Stimulated activated CD4-positive, alpha-beta T cell treated with anti-CD3 and anti-CD28 coated beads, Interleukin-1b, Interleukin-23, amount 100 ng/mL, for 24 hours (primary cell): ENCODE measurements at places on chromosomes 3 and 15.

DNA sequence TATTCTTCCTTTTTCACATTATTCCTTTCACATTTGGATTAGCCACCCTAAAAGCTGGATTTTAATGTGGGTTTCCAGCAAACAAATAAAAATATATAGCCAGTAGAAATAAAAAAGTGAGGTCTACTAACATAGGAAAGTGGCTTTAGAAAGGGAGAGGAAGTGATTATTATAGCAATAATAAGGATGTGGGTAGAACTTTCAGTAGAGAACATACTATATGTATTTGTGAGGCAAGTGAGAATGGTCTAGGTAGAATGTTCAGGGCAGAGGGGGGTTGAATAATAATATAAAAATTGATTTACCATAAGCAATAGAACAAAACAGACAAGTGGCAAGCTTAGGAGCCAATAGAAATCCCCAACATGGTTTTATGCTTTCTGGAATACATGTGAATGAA, 88.6 kb downstream of the NR1I2 start:
- no peak for DNase-seq

- DNase-seq: no peak
These were observed 36.0 kb downstream of the MCF2L2 start for GRCh38 chr3:183392186-183393034.

GRCh38 chr15:71424765-71425164, 309.5 kb downstream of the THSD4 start:
- DNase-seq: no peak

DNA sequence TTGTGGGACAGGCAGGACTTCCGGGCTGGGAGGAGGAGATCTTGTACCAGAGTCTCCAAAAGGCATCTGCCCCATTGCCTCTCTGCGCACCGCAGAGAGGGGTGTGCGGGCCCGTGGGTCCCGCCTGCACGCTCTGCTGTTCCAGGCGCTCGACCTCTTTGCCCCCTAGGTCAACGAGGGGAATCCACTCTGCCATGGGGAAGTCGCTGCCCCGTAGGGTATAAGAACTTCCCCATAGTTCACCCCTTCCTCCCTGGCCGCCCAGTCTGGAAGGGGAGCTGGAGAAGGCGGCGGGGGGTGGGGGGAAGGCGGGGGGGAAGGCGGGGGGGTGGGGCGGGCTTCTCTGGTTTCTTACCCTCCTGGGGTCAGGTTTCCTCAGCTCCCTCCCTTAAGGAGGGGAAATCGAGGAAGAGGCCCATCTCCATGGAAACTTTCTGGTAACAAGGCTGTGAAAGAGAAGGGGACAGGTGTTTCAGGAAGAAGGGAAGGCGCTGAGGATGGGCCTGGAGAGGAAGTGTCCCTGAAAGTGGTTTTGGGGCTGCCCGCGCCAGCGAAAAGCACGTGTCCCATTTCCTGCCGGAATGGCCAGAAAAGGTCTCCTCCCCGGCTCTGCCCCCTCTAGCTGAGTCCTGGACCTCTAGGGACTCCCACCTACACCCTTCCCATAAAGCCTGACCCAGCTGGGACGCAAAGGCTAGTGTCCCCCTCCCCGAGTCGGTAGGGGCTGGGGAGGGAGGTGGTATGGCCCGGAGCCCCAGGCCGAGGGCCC, 27.5 kb downstream of the NR1I2 start:
- DNase-seq: no peak

DNA sequence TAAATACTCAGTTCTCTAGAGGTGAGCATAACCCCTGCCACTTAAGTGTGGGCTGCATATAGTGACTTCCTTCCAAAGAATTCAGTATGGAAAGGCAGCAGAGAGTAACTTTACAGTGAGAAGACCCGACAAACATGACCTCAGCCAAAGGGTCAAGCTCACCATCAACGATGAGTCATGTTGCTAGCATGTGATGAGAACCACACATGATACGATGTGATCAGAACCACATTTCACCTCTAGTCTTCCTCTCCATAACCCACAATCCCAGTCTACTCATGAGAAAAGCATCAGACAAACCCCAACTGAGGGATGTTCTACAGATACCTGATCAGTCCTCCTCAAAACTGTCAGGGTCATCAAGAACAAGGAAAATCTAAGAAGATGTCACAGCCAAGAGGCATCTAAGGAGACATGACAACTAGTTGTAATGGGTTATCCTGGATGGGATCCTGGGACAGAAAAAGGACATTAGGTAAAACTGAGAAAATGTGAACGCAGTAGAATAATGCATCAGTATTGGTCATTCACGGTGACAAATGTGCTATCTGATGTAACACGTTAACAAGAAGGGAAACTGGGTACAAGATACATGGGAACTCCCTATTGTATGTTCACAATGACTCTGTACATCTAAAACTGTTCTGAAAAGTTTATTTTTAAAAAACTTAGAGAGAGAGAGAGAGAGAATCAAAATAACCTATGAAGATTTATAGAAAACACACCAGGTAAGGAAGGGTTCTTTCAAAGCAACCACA, 28.3 kb downstream of the SEC61A1 start:
- DNase-seq: no peak

DNA sequence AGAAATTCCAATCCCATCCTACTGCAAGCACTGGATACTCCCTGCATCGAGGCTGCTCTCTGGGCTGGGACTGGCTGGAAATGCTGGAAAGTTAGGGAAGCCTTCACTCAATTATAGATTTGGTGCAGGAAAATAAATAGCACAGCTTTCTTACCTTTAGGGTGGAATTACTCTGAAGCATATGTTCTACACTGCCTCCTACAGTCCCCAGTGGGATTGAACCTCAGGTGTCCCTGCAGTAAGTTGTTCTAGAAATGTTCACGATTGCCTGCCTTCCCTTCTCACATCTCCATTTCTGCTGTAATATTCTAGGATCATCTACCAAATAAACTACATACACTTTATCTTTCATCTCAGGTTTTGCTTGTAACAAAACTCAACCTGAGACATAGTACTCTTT, 536.7 kb upstream of the LMCD1 start:
- no peak for DNase-seq

GRCh38 chr15:85583923-85584390, 203.6 kb downstream of the AKAP13 start:
- no peak for DNase-seq

- no peak for DNase-seq
These were observed 53.1 kb upstream of the PARL start for GRCh38 chr3:183937601-183938286.

DNA sequence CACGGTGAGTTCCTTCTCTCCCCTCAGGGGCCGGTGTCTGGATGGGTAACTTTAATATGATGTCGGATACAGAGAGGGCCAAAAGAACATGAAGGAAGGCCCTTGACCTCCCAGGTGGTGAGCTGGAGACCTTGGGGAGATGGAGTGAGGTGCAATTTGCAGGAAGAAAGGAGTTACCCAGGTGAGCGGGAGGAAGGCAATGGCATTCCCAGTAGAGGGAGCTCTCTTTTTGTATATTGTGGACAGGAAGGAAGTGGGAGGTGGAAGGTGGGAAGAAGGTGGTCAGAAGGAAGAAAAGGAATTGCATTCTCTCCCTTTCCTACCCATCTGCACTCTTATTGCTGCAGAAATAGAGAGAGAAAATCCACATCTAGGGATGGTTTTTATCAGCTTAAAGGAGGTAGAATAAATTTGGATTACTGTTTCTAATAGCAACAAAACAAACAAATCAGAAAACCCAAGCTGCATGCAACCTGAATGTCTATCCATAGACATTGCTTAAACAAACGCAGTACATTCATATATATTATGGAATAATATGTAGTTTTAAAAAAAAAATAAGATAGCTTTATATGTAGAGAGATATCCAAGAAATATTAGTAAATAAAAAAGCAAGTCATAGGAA, 169.0 kb upstream of the TSC22D2 start:
- no peak for DNase-seq

- DNase-seq: no peak
These were observed 815.3 kb downstream of the TUSC7 start for GRCh38 chr3:117524890-117525289.

DNA sequence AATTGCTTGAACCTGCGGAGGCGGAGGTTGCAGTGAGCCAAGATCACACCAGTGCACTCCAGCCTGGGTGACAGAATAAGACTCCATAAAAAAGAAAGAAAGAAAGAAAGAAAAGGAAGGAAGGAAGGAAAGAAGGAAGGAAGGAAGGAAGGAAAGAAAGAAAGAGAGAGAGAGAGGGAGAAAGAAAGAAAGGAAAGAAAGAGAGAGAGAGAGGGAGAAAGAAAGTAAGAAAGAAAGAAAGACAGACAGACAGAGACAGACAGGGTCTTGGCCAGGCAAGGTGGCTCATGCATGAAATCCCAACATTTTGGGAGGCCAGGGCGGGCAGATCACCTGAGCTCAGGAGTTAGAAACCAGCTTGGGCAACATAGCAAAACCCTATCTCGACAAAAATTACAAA, 16.4 kb upstream of the DAG1 start:
- DNase-seq: no peak

DNA sequence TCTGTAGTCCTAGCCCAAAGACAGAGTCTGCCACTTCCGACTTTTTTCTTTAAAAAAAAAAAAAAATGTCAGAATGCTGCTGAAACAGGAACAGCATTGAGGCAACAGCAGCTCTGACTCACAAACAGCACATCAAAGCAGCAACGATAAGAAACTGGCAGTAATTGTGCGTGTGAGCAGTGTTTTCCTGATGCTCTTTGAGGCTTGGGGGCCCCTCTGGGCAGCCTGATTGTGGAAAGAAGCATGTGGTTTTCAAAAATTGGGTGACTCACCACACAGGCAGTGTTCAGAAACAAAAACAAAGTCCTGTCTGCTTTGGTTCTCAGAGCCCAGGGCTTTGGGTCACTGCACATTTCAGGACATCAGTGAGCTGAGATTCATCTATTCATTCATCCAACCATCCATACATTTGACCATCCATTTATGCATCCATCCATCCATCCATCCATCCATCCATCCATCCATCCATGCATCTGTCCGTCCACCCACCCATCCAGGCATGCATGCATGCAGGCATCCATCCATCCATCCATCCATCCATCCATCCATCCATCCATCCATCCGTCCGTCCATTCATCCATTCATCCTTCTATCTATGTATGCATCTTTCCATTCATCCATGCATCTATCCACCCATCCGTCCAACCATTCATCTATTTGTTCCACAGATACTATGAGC, 308.4 kb downstream of the RPLP1 start:
- DNase-seq: peak; percentile 77

DNA sequence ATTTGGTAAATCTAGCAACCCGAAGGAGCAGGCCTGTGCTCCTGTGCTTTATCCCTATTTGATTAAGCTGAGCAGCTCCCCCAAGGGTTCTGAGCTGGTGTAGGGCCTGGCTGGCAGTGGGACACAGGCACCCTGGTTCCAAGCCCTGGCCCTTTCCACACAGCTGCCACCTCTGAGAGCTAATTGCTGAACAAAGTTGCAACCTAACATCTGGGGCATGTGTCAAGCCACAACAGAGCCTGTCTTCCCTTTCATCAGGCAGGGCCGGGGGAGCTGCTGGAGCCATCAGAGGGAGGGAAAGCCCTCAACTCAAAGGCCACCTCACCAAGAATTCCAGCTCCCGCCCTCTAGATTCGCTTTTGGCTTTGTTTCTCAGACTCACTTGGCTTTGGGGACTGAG, 17.1 kb upstream of the MRPS22 start:
- no peak for DNase-seq

DNA sequence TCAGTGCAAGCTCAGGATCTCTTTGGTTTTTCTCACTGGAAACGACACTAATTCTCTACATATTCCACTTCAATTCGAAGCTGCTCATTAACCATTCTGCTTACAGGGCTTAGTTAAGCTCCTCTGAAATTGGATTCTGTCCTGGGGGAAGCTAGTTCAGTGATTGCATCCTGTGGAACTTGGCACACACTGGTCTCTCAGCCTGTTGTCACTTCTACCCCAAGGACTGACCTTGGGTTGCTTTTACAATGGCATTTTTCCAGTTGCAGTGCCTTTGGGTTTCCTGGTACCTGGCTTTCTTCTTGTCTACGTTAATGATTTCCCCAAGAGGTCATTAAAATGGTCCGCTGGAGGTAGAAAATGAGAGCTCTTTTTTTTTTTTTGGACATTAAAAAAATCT, 33.3 kb upstream of the GABRB3 start:
- DNase-seq: no peak

GRCh38 chr15:61051569-61052031, 177.5 kb downstream of the RORA start:
- DNase-seq: no peak

GRCh38 chr15:78130466-78131294, 565 bp downstream of the CIB2 start:
- no peak for DNase-seq

- DNase-seq: no peak
These were observed 294.2 kb upstream of the SEMA6D start for GRCh38 chr15:47422881-47423665.

DNA sequence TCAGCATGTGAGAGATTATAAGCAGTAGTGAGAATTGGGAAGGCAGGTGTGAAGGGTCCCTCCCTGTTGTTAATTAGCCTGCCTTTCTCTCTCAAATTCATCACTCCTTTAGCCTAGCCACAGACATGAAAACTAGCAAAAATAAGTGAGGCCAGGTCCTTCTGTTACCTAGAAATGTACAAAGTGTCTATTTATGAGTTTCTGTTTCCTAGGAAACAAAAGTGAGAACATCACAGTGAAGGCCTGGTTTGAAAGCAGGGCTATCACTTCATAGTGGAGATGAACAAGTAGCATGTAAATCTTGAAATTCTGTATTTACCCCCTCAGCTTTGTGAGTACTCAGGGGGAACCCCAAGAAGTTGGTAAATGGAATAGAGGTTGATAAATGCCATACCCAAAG, 78.2 kb upstream of the UMPS start:
- DNase-seq: no peak

- DNase-seq: no peak
These were observed 154.8 kb downstream of the SLC9A9 start for GRCh38 chr3:143693506-143693905.
